Cardiac fibroblast (primary cell): ENCODE measurements at places on chromosomes 12 and 14.

DNA sequence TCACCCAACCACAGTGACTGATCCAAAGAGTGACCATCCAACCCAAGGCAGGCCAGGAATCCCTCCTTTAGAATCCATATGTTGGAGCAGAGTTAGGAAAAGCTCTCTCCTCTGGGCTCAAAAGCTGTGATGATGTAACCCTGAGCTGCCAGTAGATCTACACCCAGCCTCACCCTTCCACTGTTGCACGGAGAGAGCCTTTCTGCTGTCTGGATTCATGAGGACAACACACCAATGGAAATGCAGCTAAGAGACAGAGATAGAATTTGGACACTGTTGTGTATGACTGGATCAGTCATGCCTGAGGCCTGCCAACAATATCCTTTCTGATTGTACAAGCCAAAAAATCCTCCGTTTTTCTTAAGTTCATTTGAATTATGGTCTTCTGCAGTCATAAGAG, 4.4 kb upstream of the OR6J1 start:
- DNase-seq, result peak; percentile 33

DNA sequence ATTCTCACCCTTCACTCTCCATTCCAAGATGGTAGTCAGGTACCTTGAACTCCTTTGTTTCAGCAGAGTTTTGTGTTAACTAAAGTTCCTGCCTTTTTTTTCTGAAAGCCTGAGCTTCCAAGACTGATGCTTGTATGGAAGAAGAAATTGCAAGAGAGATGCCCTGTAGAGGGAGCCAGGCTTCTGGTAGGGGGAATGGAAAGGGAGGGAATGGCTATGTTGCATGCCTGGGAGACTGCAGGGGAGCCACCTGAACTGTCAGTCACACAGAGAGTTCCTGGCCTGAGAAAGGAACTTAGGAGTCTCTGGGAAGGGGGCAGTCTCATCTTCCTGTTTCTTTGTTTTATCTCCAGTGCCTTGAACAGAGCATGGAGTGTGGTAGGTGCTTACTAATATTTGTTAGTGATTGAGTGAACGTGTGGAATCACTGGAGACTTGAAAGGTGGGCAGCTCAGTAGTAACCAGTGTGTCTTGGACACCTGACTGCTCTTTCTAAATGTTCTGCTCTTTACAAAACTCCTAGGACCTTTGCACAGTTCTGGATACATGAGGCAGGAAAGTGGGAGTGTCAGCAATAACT, 132.2 kb downstream of the ANO4 start:
- peak; percentile 46 for DNase-seq

DNA sequence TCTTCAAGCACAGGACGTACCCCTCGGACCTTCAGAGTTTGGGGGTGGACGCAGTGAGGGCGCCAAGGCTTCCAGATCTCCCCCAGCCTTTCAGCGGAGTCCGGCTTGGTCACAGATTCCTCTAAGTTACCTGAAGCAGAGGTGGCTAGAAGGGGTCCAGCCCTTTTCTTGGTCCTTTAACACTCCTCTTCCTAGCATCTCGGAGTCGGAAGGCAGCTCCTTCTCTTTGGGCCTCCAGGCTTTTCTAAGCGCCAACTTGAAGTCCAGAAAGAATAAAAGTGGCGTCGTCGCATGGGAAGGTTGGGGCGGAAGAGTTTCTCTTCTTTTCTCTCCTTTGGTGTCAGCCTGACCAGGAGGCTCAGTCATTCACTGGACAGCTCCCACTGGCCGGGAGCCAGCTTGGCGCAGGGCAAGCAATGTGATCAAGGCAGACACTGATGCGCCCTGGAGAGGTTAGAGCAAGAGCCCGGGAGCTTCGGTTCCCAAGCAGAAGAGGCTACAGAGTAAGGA, 9.6 kb downstream of the OR6S1 start:
- DNase-seq, result peak; percentile 75

DNA sequence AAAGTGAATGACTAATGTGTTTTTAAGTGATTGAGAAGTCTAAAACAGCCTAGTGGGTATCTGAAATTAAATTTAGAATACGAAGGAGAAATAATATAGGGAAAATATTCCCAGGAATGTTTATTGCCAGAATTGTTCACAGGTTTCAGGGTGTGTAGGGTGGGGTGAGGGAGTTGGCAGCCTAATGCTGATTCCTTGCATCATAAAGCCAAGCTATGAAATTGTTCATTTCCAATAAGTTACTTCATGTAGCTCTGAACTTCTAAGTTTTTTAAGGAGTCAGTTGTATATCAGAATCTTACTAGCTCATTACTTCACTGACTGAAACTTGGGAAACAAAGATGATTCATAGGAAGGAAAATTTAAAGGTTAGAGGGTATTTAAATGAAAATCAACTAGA, 56.4 kb downstream of the RAB35 start:
- DNase-seq, result no peak

DNA sequence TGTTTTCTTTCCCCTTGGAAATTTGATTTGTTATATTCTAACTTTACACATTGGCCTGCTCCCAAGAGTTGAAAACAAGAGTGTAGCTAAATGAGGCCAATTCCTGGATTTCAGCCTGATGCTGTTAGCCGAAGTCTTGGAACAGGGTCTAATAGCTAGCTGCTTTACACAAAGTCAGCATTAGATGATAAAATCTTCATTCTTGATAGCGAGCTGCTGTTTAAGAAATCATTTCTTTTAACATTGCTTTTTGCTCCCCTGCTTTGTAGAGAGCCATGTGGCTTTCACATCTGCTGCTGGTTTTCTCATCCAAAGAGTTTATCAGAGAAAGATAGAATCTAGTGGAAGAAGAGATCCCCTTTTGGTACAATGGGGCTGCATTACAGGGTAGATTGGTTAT, 22.3 kb downstream of the FBXW8 start:
- DNase-seq, result no peak

DNA sequence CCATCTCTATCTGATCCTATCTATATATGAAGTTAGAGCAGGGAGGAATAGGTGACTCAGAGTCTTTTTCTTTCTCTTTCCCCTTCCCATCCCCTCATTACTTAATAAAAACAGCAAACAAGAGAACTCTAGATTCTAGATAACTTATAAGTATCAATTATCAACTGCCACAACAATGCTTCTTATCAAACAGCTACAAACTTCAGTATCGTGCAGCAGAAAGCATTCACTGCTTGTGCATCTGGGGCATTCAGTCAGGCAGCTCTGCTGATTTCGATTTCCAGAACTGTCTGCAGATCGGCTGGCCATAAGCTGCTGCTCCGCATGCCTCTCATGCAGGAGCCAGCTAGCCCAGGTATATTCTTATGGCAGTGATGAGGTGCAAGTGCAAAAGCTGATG, 19.4 kb downstream of the A2ML1 start:
- DNase-seq, result no peak

GRCh38 chr12:97168804-97169203, 261.7 kb downstream of the NEDD1 start:
- no peak for DNase-seq

GRCh38 chr14:30283822-30284446, 275.0 kb upstream of the G2E3 start:
- DNase-seq, result peak; percentile 63

DNA sequence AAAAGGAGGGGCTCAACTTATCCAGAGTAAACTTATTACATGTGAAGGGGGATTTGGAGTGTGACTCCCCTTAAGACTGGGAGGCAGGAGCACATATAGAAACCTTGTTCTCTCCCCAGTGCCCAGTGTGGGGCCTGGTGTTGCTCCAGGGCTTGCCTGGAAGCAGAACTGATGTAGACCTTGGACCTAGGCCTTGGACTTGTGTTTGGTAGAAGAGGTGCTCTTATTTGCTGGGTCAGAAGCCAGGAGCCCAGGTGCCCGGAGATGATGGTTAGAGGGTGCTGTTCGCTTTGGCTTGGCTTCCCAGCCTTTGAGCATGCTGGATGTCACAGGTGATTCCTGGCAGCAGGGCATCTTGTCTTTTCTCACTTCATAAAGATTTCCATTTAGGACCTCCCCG, 110.4 kb downstream of the SMOC1 start:
- DNase-seq, result no peak

GRCh38 chr14:43532825-43533416, 974.2 kb downstream of the FSCB start:
- DNase-seq, result no peak

- no peak for DNase-seq
These were observed 1.4 kb downstream of the TRMT61A start for GRCh38 chr14:103530390-103530789.

DNA sequence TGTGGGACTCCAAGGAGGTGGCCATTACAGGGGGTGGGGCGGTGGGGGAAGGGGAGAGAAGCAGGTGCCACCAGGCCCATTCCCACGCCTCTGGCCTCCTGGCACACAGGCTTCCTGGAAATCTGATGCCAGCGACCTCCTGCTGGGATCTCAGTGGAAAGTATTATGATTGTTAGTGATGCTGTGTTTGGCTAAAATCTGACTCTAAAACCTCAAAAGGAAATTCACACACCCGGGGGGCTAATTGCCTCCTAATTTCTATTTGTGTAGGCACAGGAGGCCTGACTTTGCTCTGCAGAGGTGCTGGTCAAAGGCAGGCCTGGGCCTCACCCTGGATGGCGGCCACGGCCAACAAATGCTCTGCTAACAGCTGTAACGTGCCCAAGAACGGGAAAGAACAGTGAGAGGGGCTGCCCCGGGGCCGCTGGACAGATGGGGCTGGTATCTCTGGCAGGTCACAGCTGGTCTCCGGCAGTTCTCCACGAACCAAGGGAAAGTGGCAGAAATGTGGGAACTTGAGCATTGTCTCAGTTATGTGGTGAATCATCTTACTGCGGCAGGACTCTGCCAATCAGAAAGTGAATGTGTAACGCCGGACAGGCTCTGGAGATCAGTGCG, 14.3 kb downstream of the FAM181A start:
- DNase-seq, result peak; percentile 64

DNA sequence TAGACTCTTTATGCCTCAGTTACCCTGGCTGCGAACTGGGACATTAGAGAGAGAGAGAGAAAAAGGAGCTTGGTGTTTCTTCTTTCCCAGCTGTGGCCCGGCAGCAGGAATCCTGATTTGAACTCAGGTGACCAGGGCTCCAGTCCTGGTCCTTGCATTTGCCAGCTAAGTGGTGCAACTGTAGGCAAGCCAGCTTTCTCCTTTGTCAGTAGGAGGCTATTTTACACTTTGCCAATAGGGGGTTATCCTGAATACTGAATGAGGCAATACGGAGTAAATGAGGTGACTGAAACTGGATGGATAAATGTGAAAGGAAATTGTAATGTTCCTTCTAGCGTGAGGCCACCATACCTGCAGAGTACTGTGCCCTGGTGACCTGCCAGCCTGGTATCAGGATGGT, 27.8 kb downstream of the KCNA5 start:
- DNase-seq, result no peak

DNA sequence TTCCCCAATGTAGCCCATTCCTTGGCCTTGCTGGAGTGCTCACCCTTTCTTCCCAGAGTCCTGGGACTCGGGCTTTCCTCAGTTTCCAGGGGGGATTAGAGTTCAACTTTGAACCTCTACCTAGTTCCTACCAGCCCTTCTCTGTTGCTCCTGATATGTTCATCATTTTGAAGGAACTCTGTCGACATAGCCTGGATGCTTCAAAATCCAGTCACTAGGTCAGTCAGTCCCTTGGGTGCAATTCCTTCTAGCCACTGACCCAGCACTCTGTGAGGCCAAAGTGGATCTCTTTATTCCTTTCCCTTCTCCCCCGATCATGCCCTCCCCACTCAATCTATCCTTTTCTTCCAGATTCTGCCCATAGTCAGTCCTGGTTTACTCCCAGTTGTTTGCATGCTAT, 72.3 kb upstream of the TMCC3 start:
- DNase-seq, result peak; percentile 48

GRCh38 chr12:7667125-7667524, 1.4 kb upstream of the APOBEC1 start:
- DNase-seq, result no peak

DNA sequence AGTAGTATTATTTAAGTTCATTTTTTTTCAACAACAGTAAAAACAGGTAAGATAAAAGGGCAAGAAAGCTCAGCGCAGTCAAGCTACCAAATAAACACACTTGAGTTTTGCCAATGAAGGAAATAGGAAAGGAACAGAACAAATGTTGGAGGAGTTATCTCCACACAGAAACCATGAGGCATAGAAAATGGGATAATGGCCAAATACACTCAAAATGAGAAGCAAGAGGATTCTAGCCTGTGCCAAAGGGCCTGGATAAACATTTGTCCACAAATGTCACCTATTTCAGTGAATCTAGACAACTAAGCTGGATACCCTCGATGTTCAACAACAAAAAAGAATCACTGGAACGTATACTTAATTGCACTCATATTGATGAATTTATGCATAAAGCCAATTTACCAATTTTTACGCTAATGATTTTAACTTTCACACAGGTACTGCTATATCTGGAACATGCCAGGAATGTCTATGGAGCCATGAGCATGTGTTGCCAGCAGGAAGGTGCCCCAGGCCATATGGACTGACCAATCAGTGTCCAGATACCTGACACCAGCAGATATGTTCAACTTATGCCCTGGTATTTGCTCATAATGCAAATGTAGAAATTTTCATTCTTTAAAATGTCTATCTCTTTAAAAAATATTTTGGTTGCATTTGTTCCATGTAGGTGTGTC, 21.1 kb downstream of the ST8SIA1 start:
- DNase-seq, result peak; percentile 61
